ENCODE measurements at places on chromosomes 5 and 9.

DNA sequence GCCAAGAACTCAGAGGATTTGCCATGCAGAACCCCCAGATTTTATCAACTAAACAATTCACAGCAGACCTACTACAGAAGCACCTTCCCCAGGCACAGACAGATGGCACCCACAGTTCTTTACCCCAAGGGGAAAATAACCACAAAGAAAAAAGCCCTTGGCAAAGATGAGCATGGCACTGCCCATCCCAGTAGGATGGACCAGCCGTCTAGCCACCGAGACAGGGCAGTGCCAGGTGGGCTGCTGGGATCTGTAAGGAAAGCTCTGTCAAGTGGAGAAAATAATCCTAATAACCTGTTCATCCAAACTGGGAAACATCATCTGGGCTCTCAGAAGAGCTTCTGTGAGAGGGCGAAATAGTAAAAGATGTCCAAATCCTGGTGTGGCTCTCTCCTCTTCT is 130.0 kb downstream of the COL23A1 start:
- no peak for DNase-seq

DNA sequence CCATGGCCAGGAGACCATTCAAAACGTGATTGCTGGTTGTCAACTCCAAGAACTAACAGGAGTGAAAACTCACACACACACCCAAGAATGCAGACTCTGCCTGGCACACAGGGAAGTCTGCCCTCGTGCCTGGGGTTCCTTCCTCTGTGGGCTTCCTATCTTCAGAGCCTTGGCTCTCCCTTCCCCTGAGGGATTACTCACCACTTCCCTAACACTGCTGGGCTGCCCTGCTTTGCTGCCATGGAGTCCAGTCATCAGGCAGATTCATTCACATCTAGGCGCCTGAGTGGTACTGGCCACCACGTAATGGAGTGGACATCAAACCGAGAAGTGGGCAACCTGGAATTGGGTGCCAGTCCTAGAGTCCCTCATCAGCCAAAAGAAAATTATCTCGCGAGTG is 76.4 kb upstream of the PRSS3 start:
- peak; percentile 46 for DNase-seq

- no peak for DNase-seq
These were observed 50.4 kb downstream of the PPIC start for GRCh38 chr5:122985954-122986721.

DNA sequence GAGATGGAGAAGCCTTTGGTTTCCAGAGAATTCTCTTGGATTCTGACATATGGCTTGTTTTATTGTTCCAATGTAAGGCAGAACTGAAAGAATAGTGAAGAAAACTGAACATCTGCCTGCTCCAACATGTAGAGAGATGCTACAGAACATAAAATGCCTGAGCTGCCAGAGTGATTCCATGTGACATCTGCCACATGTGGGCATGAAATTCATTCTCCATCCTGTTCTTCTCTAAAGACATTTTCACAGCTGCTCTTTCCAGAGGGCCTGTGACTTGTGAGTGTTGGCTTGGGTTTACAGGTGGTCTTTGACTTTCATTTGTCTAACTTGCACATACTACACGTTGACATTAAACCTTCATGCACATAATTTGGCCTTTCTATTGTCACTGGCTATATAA is 33.7 kb upstream of the TXN start:
- no peak for DNase-seq

DNA sequence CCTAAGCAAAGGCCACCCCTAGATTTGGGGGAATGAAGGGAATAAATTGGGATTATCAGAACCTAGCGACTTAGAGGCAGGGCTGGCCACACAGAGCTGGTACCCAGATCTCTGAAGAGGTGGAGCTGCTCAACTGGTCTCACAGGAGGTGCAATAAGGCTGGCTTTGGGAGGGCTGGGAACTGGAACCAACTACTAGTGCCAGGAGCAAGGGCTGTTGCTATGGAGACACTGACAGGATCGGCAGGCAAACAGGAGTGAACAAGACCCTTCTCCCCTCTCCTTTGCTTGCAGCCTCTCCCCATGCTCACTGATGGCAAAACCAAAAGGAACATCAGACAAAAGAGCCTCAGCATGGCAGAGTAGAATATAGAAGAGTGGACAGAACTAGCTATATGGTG is 17.0 kb upstream of the WHRN start:
- no peak for DNase-seq

- DNase-seq, result no peak
These were observed 87.9 kb downstream of the KCNT1 start for GRCh38 chr9:135789838-135790291.

GRCh38 chr5:137496919-137497318 is 2.2 kb downstream of the SPOCK1 start:
- no peak for DNase-seq

DNA sequence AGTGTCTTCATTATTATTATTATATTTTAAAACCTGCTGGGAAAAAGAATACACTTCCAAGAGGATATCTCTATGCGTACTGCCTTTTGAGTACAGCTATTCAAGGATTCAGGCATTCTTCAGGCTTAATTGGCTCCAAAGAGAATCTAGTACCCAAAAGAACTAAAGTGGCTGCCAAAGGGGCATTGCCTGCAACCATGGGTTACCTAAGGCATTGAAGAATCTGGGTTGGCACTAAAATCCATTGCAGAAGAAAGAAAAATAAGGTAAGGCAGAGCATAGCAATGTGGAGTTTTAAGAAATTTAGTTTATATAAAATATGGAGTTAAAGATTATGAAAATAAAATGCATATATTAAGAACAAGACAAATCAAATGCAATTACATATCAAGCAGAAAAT is 223.5 kb downstream of the TMEM161B start:
- no peak for DNase-seq

GRCh38 chr5:76704131-76704663 is 11.7 kb upstream of the F2R start:
- no peak for DNase-seq

DNA sequence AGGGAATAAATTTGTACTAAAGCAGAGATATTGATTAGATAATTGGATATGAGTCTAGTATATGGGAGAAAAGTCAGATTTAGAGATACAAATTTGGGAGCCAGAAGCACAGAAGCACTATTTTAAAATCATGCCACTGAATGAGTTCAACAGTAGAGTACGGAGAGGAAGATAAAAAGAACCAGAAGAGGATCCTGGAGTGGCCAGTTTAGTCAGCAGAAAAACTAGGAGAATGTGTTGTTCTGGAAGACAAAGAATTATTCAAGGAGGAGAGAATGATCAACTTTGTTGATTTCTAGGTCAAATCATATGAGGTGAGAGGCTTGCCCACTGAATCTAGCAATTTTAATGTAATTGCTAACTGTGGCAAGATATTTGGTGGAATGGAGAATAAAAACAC is 67.0 kb downstream of the NIPBL start:
- DNase-seq, result no peak

GRCh38 chr9:108396193-108396592 is 459.6 kb downstream of the ACTL7B start:
- no peak for DNase-seq

DNA sequence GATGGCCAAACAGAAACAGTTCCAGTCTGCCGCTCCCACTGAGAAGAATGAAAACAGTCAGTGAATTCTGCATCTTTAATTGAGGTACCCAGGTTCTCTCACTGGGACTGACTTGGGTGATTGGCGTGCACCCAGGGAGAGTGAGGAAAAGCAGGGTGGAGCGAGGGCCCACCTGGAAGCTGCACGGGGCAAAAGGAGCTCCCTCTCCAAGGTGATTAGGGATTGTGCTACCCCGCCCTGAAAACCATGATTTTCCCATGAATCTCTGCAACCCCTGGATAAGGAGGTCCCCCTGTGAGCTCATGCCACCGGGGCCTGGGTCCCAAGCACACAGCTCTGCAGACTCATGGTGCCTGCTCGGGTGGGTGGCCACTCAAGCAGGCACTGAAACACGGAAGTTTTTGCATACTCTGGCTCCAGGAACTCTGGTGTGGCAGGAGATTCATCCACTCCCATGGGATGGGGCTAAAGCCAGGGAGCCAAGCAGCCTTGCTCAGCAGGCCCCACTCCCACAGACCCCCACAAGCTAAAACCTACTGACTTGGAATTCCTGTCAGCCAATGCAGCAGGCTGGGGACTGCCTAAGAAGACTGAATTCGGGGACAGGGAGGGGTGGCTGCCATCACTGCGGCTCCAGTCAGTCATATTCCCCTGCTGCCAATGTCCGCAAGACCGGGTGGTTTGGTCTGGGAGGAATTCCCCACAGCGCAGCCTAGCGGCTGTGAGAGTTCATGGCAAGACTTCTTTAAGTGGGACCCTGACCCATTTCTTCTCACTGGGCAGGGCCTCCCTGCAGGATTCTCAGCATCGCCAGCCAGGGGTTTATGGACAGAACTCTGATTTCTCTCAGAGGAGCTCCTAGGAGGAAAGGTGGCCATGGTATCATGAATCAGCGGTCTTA is 652.2 kb upstream of the RGMB start:
- no peak for DNase-seq

DNA sequence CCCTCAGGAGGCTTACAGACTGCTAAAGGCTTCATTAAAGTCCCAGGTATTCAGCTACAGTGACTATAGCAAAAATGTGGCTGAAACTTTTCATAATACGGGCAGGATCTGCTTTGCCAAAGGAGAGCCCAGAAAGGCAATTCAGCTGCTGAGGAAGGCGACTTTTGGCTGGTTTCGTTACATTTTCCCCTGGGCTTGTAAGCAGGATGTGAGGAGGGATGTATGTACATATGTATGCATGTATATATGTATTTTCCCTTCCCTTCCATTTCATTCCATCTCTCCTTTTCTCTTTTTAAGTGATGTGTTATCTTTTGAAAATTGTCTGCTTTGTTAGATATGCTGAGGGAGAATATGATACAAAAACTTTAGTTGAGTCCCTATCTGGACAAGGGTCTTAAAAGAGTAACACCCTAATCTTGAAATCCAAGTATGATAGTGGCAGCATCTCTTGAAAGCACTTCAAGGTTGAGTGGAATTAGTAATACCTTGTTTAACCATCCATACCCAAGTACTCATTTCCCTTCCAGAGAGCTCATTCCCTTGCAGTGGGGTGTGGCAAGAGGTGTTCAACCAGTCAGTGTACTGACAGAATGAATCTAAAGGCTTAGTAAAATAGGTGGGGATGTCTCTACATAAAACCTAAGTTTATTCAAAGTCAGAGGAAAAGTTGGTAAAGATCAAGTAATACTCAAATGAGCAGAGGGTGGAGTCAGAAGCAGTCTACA is 28.7 kb downstream of the RAD1 start:
- DNase-seq, result no peak

- no peak for DNase-seq
These were observed 3.0 kb downstream of the GOLM1 start for GRCh38 chr9:86096386-86096785.

- no peak for DNase-seq
These were observed 29.5 kb downstream of the RXRA start for GRCh38 chr9:134355561-134356279.

DNA sequence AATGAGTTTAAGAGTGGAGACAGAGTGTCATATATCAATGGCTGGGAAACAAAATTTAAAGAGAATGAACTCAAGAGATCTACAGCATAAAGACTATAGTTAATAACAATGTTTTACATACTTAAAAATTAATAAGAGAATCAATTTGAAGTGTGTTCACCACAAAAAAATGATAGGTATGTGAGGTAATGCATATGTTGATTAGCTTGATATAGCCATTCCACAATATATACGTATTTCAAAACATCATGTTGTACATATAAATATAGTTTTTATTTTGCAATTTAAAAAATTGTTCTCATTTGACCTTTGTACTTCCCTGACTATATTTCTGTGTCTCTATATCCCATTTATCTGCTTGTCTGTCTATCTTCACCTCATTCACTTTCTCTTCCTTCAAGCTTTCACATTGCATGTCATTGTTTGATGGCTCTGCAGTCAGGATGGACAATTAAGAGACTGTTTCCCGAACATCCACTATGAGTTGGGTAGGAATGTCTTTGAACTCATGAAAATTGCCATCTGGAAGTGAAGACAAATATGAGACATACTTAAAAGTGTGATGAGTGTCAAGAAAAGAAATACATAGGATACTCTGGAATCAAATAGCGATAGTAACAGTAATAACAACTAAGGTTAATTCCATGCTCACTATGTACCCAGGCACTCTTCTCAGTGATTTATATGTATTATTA is 359.9 kb upstream of the ACTBL2 start:
- no peak for DNase-seq

- no peak for DNase-seq
These were observed 30.2 kb upstream of the STK32A start for GRCh38 chr5:147204576-147204975.

- no peak for DNase-seq
These were observed 668 bp downstream of the ETF1 start for GRCh38 chr5:138542180-138542955.

- DNase-seq, result no peak
These were observed 39.3 kb upstream of the SLC27A6 start for GRCh38 chr5:128925973-128926372.

GRCh38 chr5:124136609-124137008 is 609.8 kb downstream of the ZNF608 start:
- DNase-seq, result no peak

DNA sequence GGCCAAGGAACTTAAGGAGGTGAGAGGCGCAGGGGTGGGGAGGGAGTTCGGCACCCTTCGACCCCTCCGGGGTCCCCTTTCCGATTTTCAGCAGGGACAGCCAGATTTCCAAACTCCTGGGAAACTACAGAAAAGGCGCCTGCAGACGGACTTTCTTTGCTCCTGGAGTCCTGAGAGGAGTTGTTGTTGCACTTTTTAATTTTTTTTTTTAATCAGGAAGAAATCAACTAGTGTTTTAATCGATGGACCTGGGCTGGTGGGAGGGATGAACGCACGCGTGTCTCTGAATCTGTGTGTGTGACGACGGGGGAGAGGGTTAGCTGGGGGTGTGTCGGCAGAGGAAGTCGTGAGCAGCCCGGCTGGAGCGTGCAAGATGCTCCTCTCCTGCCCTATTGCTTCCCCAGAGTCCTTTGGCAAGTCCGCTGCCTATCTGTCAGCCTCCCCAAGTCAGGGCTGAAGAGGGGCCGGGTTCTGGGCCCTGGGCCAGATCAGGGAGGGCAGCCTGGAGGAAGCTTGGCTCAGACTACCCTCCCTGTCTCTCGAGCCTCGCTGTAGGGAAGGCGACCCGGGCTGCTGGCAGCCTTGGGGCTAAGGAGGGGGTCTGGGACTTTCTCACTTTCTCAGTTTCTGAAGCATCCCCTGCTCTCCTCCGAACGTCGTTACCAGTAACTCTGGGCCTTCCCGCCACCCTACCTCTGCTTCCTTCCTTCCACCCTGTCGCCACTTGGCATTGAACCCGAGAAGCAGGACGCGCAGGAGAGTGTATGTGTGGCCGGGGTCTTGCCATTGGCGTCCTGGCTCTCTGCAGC is 731 bp downstream of the PRR16 start:
- DNase-seq, result no peak

- no peak for DNase-seq
These were observed 215.5 kb downstream of the PDZD2 start for GRCh38 chr5:31854181-31855133.

GRCh38 chr5:95059636-95060035 is 225.3 kb downstream of the MCTP1 start:
- DNase-seq, result no peak
